A549 (cell line): ENCODE measurements at places on chromosomes 16 and 17. TPM values are rescaled to one million over a fixed set of nuclear protein-coding genes. Genes with fewer than 3 reads are reported as not detected.

The DPEP2NB gene
- not detected in 3 replicates for polyA plus RNA-seq

The ASB16 gene
- polyA plus RNA-seq, result 0.12 to 0.16 TPM (median 0.15 TPM) in 3 replicates

The SHISA6 gene
- not detected in 3 replicates for polyA plus RNA-seq

The GCGR gene
- polyA plus RNA-seq, result 0.37 to 0.46 TPM (median 0.45 TPM) in 3 replicates

DNA sequence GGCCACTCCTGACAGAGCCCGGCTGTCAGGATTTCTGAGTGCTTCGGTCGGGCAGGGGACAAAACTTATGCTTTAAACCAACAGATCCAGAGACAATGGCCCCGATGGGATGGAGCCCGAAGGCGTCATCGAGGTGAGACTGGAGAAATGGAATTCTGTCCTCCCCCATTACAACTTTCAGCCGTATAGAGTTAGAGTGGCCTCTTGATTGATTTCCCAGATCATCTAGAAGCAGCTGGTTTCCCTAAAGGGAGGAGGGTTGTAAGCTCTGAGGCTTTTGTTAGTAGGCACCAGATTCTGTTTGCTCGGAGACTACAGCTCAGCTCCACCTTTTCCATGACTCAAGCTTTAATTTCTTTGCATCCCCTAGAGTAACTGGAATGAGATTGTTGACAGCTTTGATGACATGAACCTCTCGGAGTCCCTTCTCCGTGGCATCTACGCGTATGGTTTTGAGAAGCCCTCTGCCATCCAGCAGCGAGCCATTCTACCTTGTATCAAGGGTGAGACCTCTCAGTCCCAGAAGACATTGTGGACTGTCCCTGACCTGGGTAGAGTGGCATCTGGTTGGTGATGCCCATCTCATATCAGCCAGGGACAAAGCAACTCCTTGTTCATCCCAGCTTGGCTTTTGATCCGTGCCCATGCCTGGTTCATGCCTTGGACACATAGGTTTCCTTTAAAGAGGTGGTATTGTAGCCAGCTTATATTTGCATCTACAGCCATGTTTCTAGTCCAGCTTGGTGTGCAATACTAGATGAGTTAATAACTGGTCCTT, 5.1 kb upstream of the CD68 start:
- no peak for DNase-seq

GRCh38 chr17:1999557-2000251, 25.4 kb downstream of the RTN4RL1 start:
- DNase-seq, result no peak
